ENCODE measurements at places on chromosomes 5 and 9. TPM values are rescaled to one million over a fixed set of nuclear protein-coding genes. Genes with fewer than 3 reads are reported as not detected.

DNA sequence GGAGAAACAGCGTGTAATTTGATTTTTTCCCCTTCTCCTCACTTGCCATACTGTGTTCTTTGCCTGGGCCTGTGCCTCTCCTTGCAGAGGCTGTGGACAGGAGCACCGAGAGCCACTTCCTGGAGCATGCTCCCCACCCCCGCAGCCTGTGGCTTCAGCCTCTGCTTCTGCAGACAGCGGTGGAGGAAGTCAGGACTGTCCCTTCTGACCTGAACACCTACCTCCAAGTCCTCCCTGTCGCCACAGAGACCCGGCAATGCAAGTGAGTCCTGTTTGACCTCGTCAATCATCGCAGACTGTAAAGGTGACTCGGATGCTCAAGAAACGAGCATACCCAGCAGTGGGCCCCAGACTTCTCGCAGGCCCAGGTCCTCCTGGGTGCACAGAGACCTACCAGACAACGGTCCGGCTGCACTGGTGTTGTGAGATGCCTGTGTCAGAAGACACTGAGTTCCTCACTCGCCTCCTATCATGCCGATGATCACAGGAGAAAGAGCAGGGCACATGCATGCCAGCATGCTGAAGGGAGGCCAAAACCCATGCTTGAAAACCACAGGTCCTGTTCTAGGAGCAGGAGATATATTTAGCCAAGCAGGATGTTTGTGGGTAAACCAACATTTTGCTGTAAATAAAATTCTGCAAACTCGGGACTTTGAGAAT is 198.8 kb downstream of the AUH start:
- no peak for DNase-seq

SOHLH1 gene
- not detected for total RNA-seq

DNA sequence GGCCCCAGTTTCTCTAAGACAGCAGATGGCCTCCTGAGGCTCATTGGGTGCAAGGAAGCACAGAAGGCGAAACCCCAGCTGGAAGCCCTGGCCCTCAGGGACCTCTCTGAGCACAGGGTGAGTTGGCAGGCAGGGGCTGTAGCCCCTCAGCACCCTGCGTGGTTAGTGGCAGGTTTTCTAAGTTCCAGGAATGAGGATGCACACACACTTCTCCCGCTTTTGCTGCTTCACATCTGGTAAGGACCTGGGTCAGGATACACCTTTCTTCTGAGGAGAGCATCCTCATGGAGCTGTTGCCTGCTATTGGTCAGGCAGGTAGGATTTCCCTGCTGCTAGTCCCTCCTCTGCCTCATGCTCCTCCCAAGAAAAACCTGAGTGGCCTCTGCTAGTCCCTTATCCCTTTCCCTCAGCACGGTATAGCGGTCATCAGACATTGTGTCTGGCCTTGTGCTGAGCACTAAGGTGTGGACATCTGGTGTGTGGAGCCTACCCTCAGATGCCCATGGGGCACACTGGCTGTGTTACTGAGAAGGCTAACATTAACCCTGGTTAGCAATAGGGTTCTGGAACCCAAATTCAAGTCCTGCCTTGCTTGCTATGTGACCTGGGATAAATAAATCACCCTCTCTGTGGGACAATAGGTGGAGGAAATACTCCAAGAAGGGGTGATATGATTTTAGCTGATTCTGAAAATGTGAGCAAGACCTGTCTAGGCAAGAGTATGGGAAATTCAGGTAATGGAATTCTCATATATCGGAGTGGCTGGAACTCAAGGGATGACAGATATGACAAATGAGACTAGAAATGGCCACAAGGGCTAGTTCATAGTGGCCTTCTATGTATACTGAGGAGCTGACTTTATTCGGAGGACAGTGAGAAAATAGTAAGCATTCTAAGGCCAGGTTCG is 1.6 kb downstream of the SLC22A4 start:
- no peak for DNase-seq

IARS1 gene
- 176 TPM for total RNA-seq

GRCh38 chr5:73960023-73960422 is 334.0 kb downstream of the ARHGEF28 start:
- no peak for DNase-seq

- DNase-seq, result no peak
Observed at GRCh38 chr9:91077624-91078368, 276.2 kb downstream of the SYK start.

DNA sequence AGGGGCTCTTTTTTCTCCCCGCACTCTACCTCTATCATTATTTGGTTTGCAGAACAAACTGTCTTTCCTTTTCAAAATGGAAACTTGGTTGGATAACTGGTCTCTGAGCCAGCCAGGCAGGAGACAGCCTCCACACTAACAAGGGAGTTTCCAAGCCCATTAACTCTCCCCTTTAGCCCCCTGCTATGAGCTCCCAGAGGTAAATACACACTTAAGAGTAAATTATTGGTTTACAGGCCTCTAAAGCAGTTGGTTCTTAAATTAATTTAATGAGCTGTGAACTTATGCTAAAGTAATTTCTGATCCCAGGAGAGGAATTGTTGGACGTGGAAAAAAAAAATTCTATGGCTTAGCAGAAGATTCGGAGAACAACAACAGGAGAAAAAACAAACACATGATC is 30.3 kb downstream of the EPB41L4A start:
- DNase-seq, result no peak

DNA sequence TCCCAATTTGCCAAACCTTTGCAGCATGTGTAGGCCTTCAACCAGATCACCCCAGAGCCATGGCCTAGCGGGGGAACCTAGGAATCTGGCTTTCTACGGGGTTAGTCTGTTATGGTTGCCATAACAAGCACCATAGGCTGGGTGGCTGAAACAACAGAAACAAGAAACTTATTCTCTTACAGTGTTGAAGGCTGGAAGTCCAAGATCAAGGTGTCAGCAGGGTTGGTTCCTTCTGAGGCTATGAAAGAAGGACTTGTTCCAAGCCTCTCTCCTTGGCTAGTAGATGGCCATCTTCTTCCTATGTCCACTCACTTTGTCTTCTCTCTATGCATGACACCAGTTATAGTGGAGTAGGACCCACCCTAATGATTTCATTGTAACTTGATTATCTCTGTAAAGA is 6.1 kb downstream of the FGF1 start:
- no peak for DNase-seq

DNA sequence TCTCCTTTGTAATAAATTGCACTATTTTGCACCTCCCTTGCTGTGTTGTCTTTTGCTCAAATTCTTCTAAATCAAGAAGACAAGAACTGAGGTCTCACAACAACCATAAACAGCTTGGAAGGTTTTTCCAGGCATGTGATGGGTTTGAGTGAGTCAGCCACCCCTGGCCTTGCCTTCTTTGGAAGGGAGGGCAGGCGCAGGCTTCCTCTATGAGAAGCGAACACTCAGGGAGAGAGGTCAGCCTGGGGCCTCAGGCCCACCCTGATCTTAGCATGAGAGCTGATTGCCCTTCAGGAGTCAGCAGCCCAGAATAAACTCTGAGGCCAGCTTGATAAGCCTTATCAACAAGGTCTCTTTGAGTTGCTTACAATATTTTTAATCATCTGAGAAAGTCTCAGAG is 31.6 kb downstream of the S1PR3 start:
- DNase-seq, result no peak

STK10 gene
- total RNA-seq, result 276 TPM

DNA sequence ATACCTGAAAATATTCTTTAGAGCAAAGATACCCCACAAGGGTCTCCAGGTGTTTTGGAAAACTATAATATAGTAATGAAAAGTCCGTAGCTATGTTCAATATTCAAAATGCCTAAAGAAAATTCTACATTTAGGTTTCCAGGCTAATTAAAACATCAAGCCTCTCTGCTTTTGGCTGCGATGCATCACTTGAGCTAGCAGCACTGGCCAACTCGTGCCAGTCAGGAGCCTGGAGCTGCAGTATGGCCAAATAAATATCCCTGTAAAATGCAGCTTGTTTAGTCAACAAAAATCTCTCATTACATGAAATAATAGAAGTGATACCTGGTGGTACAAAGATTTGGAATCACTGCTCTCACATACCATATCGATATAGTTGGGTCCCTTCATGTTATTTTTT is 181.1 kb downstream of the ELAVL2 start:
- no peak for DNase-seq

IL7R gene
- total RNA-seq, result 1.9 TPM

DNA sequence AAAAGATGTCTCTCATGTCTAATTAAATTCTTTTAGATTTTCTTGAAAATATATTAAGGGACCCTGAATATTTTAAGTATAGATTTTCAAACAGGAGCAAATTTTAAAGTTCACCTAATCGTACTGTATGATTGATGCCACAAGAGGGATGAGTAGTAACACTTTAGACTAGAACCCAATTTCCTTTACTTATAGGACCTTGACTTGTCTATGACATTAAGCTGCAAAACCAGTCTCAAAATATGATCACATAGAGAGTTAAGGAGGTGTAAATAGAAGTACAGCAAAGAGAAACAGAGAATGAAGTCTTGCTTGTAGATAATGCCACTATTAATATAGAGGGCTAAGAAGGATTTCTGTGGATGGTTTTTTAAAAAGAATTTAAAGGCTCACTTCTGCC is 312.9 kb upstream of the PRR16 start:
- DNase-seq, result no peak

GRCh38 chr9:655875-656274 is 185.6 kb upstream of the DMRT1 start:
- no peak for DNase-seq

SLC6A19 gene
- not detected for total RNA-seq

- DNase-seq, result no peak
Observed at GRCh38 chr5:31574772-31575171, 42.7 kb downstream of the C5orf22 start.

- DNase-seq, result no peak
Observed at GRCh38 chr9:133142684-133143622, 20.8 kb downstream of the GBGT1 start.

- DNase-seq, result no peak
Observed at GRCh38 chr9:16824545-16825330, 45.7 kb downstream of the BNC2 start.

EIF4EBP3 gene
- total RNA-seq, result 14.4 TPM

ZNF883 gene
- 0.33 TPM for total RNA-seq

DNA sequence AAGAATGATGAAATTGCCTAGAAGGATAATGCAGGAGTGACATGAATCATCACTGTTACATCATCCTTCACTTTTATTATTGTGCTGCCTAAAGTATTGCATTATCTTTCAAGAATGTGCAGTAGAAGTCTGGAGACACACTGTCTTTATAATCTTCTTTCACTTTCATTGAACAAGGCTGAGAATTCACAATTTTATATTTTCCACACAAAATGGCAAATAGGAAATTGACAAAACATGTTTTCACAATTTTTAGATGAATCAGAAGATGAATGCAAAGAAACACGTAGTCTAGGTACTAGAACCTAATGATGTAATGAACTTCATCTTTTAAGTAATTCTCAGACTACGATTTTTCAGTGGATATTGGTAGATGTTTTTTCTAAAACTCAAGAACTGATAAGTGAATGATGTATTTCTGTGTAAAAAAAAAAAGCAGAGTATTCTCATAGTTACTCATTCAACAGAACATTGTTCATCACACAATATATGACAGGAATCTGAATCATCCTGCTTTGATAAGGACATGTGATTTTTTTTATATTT is 131.5 kb upstream of the GRHPR start:
- no peak for DNase-seq

Measured in activated B cell treated with CpG ODN at 0.5 μM for 24 hours (primary cell).